Activated CD4-positive, alpha-beta memory T cell treated with anti-CD3 and anti-CD28 coated beads for 36 hours (primary cell): ENCODE measurements at places on chromosomes 12 and 14. TPM values are rescaled to one million over a fixed set of nuclear protein-coding genes. Genes with fewer than 3 reads are reported as not detected.

Gene PLEKHG7
- not detected for total RNA-seq

Gene PTPRQ
- total RNA-seq, result not detected

GRCh38 chr12:80068173-80068572 is 31.2 kb upstream of the OTOGL start:
- no peak for DNase-seq

Gene EIF2S1
- total RNA-seq, result 238 TPM

Gene KRT71
- total RNA-seq, result not detected

GRCh38 chr12:2722806-2723205 is 72.0 kb upstream of the FKBP4 start:
- no peak for DNase-seq

DNA sequence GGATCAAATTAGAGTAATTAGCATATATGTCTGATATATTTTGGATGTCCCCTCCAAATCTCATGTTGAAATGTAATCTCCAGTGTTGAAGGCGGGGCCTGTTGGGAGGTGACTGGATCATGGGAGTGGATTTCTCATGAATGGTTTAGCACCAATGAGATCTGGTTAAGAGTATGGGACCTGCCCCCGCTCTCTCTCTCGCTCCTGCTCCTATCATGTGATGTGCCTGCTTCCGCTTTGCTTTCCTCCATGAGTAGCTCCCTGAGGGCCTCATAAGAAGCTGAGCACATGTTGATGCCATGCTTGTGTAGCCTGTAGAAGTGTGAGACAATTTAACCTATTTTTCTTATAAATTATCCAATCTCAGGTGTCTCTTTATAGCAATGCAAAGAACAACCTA is 73.1 kb downstream of the PAWR start:
- DNase-seq, result no peak

Gene LRRK2
- total RNA-seq, result not detected

GRCh38 chr14:97697772-97698171 is 900.6 kb downstream of the VRK1 start:
- peak; percentile 65 for DNase-seq

Gene TRMT61A
- total RNA-seq, result 7.6 TPM

Gene SLC10A1
- total RNA-seq, result not detected

GRCh38 chr12:101018540-101018939 is 191.5 kb downstream of the SLC5A8 start:
- no peak for DNase-seq

DNA sequence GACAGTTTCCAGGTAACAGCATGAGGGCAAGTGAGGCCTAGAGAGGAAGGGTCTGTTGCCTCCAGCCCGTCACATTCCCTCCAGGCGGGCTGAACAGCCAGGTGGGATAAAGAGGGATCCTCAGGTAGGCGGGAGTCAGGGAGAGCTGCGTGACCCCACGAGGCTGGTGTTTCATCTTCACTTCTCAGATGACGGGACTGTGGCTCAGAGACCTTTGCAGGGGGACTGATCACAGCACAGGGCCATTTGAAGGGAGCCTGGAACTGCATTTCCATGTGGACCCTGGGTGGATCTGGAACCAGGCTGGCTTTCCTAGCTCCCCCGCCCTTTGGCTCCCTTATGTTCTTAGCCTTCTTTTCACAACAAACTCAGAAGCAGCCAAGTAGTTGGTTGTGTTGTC is 37.4 kb downstream of the SH2B3 start:
- DNase-seq, result no peak

- no peak for DNase-seq
These were observed 155.2 kb downstream of the SLC38A4 start for GRCh38 chr12:46670636-46671035.

Gene KLRC2
- total RNA-seq, result not detected

- no peak for DNase-seq
These were observed 180.0 kb upstream of the PRMT8 start for GRCh38 chr12:3311027-3311402.

Gene CCDC175
- not detected for total RNA-seq

Gene CHST11
- total RNA-seq, result 59.0 TPM

Gene ZDHHC22
- total RNA-seq, result not detected

- DNase-seq, result no peak
These were observed 271.5 kb upstream of the TBX3 start for GRCh38 chr12:114955414-114956014.

DNA sequence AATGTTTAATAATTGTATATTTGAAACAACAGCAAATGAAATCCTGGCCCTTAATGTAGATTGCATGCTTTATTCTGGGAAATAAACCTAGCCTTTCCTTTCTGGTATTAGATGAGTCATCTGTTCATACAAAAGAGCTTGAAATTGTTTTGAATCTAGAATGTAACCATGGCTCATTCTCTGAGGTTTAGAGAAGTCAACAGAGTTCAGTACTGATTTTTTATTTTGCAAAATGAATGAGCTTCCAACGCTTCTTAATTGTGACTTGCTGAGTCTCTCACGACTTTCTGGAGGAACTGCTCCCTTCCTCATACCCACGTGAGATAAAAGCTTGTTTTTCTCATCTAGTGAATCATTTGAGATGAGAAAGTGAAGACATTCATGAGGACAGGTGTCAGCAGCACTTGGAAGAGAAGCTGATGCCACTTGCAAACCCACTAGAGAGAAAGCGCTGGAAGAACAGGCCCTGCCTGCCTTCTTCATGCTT is 509.6 kb downstream of the VRK1 start:
- DNase-seq, result peak; percentile 39

GRCh38 chr12:100823963-100824362 is 29.4 kb downstream of the ANO4 start:
- DNase-seq, result no peak

Gene ANKRD33
- total RNA-seq, result not detected

Gene THTPA
- total RNA-seq, result 7.7 TPM

Gene RNASE8
- not detected for total RNA-seq

- no peak for DNase-seq
These were observed 76.4 kb upstream of the DICER1 start for GRCh38 chr14:95233702-95234241.

GRCh38 chr12:3680919-3681594 is 71.9 kb downstream of the CRACR2A start:
- DNase-seq, result no peak

GRCh38 chr14:73198253-73198652 is 39.1 kb upstream of the PAPLN start:
- DNase-seq, result no peak

DNA sequence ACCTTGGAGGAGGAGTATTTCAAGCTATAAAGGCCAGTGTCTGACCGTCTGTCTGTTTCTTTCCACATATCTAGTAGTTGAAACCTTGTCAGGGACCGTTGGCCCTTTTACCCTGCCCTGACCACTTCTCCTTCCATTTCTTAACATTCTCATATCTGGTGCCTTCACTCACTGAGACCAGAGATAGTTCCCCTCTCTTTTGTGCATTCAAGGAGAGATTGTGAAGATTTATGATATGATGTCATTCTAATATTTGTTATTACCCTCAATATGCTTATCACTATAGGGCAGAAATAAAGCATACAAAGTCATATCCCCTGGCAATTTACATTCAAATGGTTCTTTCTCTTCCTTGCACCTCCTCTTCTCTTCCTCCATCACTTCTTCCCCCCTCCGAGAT is 83.3 kb downstream of the PLXNC1 start:
- DNase-seq, result no peak

- DNase-seq, result no peak
These were observed 707 bp upstream of the MED6 start for GRCh38 chr14:70601162-70601561.

Gene PLA2G1B
- not detected for total RNA-seq

DNA sequence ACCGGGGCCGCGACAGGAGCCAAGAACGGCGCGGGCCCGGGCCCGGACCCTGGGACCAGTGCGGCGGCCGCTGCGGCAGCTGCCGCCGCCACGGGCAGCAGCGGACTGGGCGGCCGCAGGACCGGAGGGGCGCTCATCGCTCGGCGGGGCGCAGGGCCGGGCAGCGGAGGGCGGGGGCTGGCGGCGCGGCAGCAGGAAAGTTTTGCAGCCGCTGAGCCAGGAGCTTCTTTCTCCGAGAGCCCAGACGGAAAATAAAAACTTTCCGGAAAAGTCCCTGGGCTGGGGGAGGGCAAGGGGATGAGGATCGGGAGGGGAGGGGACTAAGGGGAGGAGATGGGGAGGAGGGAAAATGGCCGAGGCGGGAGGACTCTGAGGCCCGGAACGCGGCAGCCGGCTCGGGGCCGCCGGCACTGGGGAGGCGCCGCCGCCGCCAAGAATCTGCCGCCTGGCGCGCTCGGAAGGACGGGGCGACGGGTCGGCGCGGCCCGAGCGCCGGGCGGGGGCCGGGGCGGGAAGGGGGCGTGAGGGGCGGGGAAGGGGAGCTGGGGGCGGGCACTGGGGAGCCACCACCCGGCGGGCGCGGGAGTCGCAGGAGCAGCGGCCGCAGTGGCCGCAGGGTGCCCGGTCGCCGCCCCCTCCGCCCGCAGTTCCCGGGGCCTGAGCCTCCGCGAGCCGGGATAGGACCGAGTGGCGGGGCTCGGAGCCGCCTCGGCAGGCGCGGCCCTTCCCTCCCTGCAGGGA is at the start of gene PRKD1:
Gene PRKD1, minus strand, starts transcription at position 472 of the 741 bp plus-strand sequence.
- DNase-seq, result no peak

Gene TMEM179
- total RNA-seq, result not detected

- no peak for DNase-seq
These were observed 62.6 kb downstream of the SLC24A4 start for GRCh38 chr14:92385561-92385960.

DNA sequence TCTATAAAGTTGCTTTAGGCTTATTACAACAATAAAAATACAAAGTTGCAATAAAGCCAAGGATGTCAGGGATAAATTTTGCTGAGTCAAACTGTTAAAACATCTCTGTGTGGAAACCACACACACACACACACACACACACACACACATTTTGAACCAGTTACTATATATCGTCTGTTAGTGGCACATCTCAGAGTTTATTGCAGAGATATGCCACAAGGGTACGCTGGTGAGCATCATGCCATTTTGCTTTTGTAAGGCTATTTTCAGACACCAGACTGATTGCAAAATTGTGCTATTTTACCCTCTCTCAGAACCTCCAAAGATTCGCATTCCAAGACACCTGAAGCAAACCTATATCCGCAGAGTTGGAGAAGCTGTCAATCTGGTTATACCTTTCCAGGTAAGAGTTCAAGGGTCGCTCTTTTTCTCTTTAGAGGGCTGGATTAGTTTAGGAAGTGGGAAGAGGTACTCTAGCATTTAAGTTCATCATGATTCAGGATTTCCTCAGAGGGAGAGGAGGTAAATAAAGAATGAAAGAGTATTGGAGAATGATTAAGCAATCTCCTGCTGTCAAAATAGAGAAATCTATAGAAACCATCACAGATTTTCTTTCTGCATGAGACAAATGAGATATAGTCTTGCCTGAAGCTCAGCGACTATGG is 27.3 kb upstream of the CHPT1 start:
- peak; percentile 64 for DNase-seq

- peak; percentile 82 for DNase-seq
These were observed 4.9 kb upstream of the GPR132 start for GRCh38 chr14:105069871-105070759.

GRCh38 chr12:129257524-129257923 is 404.2 kb downstream of the GLT1D1 start:
- no peak for DNase-seq

- no peak for DNase-seq
These were observed 301.9 kb downstream of the CCER1 start for GRCh38 chr12:90653040-90653439.

Gene EAPP
- total RNA-seq, result 40.2 TPM

GRCh38 chr12:78719721-78720120 is 144.9 kb upstream of the SYT1 start:
- DNase-seq, result no peak

DNA sequence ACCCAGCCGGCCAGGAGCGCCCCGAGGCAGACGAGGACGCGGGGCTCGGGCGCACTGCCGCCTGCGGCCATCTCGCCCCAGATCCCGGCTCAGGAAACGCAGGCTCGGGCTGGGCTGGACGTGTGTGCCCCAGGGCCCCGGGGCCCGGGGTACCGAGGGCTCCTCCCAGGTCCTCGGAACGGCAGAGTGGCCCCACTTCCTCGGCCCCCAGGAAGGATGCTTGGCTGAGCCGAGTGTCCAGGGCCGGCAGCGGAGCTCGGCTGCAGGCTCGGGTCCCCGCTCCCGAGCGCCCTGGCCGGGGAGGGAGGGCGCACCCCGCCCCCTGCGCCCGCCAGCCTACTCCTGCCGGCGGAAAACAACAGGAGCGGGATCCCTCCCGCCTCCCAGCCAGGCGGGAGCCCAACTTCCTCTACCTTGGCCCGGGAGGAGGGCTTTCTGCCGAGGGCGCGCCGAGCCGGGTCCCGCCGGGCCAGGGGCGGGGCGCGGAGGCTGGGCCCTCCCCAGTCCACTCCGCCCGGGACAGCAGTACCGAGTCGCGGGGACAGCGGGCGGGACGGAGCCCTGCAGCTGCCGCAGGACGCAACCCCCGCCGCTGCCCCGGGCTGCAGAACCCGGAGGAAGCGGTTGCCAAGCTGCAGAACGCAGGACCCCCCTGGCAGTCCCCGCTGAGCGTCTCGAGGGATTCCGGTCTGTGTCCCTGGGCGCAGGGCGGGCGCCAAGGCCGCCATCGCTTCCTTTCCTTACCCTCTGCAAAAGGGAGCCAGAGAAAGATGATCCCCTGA is at the start of gene VSIG10:
Gene VSIG10, minus strand, starts transcription at position 411 of the 782 bp plus-strand sequence. Its CDS starts 340 bp downstream, at position 71.
- peak; percentile 20 for DNase-seq

Gene EMP1
- total RNA-seq, result 57.3 TPM

Gene CDH24
- total RNA-seq, result 1.1 TPM

DNA sequence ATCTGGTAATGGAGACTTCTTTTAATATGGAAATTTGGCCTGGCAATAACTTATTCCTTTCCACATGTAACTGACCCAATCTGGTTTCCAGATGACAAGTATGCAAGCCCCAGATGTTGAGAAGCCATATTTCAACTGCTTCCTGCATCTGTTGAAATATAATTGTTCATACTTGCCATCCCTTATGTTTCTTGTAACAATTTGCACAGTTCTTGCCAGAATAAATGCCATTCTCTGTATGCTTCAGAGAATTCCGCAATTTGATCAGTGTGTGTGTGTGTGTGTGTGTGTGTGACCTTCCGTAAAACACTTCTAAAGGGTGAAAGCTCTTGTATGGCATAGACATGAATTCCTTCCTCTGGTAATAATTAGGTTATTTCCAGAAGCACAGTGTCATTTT is 1.8 kb upstream of the CLEC2A start:
- DNase-seq, result no peak
